ENCODE measurements at places on chromosomes 5 and 9.

DNA sequence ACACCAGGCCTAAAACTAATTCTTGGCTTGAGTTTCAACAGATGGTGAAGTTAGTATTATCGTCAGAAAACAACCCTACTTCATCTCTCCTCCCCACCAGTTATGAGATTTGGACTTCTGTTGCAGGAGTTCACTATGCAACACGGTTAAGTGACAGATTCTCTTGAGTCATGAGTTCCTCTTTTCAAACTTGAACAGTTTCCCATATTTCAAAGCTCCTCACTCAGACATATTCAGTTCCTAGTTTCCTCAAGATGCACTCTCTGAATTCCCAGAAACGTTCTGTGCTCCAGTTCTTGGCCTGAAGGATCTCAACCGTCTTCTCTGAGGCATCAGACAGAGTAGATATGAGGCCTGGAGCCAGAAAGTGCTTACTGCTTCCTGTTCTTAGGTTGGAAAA lies 7.3 kb upstream of the PTGER4 start:
- no peak for DNase-seq

- no peak for DNase-seq
These were observed 5.8 kb upstream of the MYOZ3 start for GRCh38 chr5:150655221-150655620.

DNA sequence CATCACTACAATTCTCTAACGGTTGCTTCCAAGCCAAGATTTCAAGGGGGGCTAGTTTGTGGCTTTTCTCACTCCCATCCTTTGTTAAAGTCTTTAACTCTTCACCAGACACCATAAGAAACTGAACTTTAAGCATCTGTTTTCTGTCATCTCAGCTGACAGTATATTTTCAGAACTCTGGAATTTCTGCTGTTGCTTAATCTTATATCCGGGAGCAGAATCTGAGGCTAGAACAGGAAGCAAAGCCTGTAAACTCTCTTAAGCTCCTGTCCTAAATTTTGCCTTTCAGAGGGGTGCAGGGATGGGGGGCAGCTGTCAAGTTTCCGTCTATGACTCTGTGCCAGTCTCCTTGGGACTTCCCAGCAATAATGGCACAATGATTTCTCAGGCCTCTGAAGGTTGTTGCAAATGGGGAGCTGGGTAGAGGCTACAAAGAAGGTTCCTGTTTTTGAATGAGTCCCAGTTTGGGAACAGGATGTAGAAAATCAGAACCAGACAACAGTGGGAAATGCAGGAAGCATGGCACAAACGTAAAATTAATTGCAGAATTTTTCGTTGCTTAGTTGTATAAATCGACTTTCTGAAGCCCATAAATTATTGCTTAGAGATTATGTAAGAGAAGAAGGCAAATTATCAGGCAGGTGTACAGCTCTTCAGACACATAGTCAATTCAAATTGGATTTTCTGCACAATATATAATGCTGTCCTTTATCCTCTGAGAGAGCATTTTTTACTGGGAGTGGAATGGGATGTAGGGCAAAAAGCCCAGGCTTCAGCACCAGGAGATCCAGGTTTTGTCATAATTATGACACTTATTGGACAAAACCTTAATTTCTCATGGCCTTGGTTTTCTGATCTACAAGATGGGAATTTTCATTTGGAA lies 430.9 kb downstream of the DMAC1 start:
- DNase-seq: no peak

DNA sequence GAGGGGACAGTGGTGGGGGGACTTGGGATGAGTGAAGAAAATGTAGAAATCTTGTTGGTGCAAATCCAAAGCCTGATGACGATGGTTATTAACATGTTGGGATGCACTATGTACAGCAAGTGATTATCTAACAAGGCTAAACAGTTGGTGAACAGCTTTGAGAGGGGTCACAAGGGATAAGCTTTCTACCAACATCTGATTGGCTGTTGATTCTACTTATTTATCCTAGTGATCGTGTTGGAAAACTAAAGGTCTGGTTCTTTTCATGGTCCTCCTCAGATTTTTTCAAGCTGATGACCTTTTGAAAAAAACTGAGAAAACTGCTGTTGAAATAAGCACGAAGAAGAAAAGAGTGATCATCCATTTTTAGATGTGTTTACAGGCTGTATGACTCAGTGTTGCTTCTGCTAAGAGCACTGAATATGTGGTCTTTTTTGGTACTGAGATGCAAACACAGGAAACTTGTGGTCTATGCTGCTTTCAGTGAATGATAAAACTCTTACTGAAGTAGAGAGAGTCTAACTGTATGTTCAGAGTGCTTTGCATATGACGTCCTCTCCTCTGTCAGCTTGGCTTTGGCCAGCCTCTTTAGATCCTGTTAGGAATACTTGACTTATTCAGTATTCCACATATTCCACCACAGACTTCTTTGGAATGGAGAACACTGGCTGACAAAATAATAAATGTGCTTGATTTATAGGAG lies 174.8 kb downstream of the SLF1 start:
- DNase-seq: peak; percentile 56

GRCh38 chr9:33924978-33925797 lies 108.2 kb downstream of the UBE2R2 start:
- DNase-seq: peak; percentile 24

- no peak for DNase-seq
These were observed 45.7 kb downstream of the TMEM174 start for GRCh38 chr5:73218552-73219171.

DNA sequence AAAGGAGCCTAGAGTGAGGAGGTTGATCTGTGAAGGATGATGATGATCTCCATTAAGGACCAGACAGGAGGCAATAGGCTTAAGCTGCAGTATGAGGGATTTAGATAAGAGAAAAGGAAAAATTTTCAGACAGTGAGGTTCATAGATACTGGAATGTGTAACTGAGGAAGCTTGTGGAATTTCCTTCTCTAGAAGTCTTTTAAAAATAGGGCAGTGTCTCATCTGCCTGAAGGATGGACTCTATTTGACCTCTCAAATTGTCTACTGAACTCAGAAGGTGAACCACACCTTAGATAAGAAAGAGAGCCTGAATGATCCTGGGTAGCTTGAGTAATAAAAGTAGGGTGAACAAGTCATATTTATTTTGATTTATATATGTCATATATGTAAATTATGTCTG lies 148.2 kb upstream of the CDKN2B start:
- no peak for DNase-seq

- DNase-seq: no peak
These were observed 63.4 kb downstream of the ANKRD33B start for GRCh38 chr5:10627160-10627701.

DNA sequence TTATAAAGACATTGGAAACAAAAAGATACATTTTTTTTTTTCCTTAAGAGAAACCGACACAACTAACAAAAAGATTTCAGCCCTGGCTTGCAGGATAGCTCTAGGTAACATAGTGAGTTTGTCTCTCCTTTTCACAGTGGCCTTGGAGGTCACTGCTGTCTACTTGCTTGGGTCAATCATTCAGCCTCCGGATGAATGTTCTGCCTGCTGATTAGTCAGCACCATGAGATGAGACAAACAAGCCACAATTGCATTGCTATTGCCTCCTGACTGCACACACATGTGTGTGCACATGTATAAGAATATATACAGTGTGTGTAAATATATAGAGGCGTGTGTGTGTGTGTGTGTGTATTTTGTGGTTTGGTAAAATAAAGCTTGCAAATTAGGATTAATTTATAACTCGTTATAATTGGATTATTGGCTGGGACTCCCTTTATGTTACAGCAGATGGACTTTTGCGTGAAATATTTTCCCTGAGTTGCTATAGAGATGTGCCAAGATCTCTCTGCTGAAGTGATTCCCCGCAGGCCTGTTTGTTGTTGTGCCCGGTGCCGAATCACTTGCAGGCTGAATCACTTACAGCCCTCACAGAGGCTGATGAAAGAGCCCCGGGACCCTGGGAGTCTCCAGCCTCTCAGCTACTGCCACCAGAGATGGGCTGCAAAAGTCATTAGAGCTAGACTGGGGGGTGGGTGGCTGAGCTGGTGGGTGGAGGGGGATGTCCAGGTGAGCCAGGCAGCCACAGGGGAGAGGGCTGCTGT lies 161.2 kb downstream of the FGF18 start:
- DNase-seq: no peak
